ENCODE measurements at places on chromosomes 3 and 15.

- no peak for DNase-seq
Observed at GRCh38 chr15:73800662-73801345, 47.7 kb upstream of the INSYN1 start.

- no peak for DNase-seq
Observed at GRCh38 chr15:40197434-40197833, 36.6 kb downstream of the BUB1B start.

DNA sequence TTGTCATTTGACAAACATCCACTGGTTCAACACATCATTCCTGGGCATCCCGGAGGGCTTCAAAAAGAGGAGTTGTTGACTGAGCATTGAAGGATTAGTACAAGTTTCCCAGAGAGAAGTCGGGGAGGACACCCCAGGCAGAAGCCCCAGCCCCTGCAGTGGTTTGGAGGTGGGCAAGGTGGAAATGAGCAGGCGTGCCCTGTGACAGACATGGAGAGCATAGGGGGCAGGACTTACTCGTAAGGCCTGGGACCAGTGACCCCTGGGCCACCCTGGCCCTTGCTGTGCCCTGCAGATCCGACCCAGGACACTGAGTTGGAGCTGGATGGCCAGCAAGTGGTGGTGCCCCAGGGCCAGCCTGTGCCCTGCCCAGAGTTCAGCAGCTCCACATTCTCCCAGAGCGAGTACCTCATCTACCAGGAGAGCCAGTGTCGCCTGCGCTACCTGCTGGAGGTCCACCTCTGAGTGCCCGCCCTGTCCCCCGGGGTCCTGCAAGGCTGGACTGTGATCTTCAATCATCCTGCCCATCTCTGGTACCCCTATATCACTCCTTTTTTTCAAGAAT is 5.9 kb downstream of the PARP3 start:
- no peak for DNase-seq

DNA sequence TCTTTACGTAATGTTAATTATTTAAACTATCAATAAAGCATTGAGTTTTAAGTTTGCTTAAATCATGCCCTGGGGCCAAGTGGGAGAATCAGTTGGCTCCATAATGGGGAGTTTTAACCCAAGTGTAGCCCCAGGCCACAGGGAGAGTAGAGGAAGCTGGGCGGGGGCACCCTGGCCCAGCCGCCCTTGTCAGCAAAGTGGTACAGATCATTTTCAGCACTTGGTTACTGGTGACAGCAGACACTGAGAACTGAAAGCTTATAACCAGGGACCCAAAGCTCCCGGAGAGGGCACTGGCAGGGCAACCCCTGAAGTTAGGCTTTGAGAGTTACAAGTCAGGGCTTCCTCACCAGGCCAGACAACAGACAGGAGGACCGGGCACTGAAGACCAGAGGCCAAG is 90.6 kb downstream of the SEMA5B start:
- DNase-seq = no peak

DNA sequence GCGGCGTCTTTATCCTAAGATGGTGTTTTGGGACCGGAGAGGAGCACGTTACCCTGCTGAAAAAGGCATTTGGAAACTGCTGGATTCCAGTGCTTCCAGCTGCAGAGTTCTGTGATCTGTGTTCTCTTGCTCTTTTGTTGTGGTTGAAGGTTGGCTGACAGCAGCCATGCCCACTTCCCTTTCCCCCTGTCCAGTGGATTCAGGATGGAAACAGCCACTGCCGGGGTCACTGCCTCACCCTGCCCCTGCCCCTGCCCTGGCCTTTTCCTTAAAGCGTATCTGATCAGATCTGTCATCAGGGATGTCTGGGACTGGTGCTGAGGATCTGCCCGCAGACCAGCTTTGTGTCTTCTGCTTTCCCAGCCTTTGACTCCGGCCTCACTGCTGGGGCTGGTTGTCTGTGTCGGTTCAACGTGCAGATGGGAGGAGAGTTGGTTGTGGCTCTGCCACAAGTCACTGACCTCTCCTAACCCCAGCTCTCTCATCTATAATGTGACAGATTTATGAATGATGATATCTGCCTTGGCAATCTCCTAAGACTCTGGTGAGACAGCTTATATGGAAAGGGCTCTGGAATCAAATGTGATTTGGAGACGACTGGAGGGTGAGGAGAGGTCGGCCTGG is 219.4 kb upstream of the BHLHE40 start:
- DNase-seq = no peak

GRCh38 chr3:133834621-133835417 is 29.2 kb downstream of the SRPRB start:
- DNase-seq = no peak

DNA sequence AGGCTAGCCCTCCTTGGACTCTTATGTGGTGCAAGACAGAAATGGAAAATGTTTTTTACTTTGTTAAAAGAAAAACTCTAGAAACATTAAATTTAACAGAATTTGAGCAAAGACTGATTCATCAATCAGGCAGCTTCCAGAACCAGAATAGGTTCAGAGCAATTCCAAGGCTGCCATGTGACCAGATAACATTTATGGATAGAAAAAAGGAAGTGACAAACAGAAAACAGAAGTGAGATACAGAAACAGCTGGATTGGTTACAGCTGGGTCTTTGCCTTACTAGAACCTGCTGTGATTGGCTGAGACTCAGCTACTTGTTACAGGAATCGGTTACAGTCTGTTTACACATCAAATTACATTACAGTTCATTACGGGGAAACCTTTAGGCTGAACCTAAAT is 22.5 kb upstream of the OTOL1 start:
- DNase-seq = no peak

- DNase-seq = no peak
Observed at GRCh38 chr15:61499376-61499775, 270.3 kb upstream of the RORA start.

- no peak for DNase-seq
Observed at GRCh38 chr3:14513566-14514322, 26.4 kb downstream of the GRIP2 start.

- no peak for DNase-seq
Observed at GRCh38 chr3:10006762-10007090, 19.5 kb upstream of the FANCD2 start.

DNA sequence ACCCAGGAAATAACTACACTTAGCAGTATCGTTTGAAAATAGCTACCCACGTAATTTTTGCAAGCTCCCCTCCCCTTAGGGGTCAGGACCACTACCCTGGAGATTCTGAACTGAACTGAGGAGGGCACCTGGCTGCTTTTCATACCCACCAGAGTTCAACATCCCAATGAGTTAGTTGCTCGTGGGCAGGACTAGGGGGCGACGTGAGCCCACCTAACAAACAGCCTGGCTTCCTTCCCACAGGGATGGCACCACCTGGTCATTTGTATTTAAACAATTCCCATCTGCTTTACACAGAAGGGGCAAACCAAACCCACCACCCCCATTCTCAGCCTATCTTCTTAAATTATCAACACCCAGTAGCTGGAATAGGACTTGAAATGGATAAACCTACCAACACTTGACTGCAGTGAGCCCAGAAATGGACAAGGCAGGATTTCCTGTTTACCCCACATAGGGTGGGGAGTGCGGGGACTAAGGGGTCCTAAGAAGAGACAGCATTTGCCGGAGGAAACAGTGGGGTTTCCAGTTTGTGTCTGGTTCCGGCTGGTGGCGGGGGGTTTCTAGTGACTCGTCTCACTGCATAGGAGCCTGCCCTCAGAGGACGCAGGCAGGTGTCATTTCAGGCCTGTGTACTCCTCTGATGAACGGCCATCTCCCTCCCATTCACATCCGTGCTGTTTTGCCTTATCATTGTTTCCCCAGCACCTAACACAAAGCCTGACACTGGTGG is 11.6 kb upstream of the VGLL4 start:
- no peak for DNase-seq

DNA sequence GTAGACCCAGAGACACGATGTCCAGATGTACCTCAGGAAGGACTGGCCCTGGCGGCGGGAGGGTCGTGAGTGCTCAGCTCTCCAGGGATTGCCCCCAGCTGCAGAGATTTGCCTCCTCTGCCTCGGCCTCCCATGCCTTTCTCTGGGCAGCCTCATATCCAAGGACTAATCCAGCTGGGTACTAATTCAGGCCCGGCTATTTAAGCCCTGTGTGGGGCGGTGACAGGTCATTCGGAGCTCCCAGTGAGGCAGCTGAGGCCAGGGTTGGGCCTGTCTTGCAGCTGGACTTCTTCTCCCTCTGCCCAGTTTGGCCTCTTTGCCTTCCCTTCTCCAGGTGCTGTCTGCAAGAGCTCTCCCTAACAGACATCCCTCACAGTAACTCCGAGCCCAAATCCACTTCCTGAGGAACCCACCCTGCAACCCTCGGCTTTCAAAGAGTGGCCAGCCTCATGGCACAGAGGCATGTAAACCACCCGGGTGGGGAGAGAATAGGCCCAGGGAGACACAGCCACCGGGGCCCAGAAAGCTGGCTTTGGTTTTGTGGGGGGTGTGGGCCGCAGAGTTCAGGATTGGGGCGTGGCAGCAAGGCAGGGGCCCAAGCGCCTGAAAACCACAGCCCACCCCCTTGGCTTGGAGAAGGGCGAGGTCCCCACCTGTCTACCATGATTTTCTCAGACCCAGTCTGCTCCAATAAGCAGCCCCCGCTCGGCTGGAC is 85.8 kb downstream of the PPCDC start:
- DNase-seq = no peak

DNA sequence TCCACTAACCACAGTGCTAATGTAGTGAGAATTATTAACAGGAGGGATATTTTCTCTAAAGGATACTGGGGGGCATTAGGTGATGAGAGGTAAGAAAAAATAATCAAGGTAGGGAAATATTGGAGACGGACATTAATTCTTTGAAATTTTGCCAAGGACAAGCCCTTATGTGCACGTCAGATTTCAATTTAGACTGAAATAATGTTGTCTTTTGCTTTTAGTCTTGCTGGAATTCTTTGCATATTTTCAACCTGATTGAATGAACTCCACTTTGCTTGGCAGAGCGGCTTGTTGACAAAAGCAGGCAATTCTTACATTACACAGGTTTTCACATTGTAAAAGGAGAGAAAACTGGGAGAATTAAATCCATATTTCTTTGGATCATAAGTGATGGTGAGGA is 25.0 kb upstream of the C3orf52 start:
- no peak for DNase-seq

GRCh38 chr15:72341361-72341760 is 21.4 kb upstream of the CELF6 start:
- no peak for DNase-seq

- DNase-seq = no peak
Observed at GRCh38 chr15:43209059-43209824, 11.6 kb downstream of the EPB42 start.

DNA sequence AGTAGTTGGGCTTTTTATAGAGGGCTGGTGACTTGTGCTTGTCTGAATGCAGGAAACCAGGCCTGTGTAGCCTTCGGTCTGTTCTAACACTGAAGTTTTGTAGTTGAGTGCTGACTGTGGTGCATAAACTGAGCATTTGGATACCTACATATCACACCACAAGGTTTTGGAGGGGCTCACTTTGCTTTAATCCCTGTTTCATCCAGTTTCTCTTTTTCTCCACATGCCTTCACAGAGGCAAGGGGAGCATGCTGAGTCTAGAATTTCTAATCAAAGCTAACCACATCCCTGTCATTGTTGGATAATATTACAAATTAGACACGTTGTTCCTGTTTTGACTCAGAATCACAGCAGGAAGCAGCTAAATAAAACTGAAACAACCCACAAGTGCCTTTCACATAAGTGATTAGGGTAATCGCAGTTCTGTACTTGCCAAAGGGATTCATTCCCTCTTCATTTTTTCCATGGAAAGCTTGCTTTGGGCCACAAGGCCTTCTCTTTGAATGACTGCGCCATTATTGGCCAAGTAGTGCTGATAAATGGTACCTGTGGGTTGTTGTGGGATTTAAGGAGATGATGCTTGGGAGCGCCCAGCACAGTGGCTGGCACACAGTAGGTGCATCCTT is 48.9 kb downstream of the TGFBR2 start:
- DNase-seq = no peak

- no peak for DNase-seq
Observed at GRCh38 chr3:52117537-52117936, 36.7 kb downstream of the POC1A start.

DNA sequence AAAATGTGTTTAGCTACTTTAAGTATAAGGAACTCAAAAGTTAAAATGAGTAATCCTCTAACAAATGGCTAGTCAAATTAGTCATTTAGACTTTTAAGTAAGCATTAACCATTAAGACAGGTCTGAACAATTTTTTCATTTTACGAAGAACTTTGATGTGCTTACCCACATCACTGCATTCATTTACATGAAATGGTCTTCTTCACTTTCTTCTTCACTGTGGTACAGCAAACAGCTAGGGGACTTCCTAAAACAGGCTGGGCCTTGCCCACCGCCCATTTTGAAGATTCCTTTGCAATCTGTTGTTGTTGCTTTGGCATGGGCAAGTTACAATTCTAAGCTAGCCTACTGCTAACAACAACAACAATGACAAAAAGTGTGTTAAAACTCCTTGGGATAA is 67.4 kb downstream of the CBLB start:
- DNase-seq = no peak

GRCh38 chr15:56176996-56177395 is 66.7 kb downstream of the RFX7 start:
- DNase-seq = no peak

DNA sequence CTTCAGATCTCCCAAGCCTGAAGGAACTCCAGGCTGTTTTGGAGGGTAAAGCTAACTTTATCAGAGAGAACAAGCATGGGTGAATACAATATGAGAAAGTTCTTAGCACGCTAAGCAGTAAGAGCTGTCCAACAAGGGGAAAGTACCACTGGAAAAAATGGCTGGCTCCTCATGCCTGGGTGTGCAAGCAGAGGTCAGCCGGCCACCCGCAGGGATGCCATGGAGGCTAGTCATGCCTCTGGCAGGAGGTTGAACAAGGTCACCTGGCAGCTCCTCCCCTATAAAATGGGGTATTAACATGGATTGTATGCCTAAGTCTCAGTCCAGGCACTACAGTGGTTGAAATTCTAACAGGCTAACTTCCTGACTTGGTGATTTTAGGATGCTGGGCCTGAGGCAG is 75.4 kb upstream of the SLC6A1 start:
- DNase-seq = no peak

GRCh38 chr3:40516201-40516600 is 8.6 kb upstream of the ZNF621 start:
- no peak for DNase-seq

DNA sequence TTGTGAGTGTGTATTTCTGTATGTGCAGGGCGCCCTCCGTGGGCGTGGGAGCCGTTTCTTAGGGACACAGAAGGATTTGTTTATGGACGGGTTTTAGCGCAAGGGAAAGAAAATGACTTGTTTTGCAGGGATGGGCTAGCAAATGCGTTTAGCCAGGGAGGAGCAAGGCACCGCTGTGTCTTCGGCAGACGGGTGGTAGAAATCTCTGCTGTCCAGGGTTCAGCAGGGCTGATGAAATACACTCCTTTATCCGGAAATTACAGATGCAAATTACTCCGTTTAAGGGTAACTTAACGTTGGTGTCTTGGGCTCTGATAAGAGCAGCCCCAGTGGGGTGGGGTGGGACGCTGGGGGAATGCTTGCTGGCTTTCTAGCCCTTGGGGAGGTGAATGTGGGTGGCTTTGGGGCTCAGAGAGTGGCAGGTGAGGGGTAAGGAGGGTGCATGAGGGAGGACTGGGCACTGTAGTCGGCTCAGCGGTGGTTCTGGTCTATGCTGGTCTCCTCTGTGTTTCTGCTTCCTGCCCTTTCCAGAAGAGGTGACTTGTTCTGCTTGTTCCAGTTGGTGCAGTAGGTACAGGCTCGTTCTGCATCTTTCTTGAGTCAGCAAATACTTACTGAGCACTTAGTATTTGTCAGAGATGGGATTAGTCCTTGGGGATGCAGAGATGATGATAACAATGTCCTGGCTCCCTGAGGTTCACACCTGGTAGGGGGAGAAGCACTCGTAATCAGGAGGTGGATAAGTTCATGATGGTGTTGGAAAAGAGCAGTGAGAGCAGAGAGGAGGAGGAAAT is 954 bp downstream of the SV2B start:
- DNase-seq = no peak

GRCh38 chr15:39479911-39480310 is 101.0 kb upstream of the THBS1 start:
- DNase-seq = no peak

All from stimulated activated CD8-positive, alpha-beta memory T cell treated with anti-CD3 and anti-CD28 coated beads, Interleukin-15, amount 100 ng/mL, for 24 hours (primary cell).